ENCODE measurements at places on chromosomes 12 and 14. TPM values are rescaled to one million over a fixed set of nuclear protein-coding genes. Genes with fewer than 3 reads are reported as not detected.

Gene FKBP11
- 29.5 TPM for total RNA-seq

Gene KLHL28
- total RNA-seq, result 9.9 TPM

Gene NRXN3
- total RNA-seq, result 1.6 TPM

Gene RNF212B
- not detected for total RNA-seq

All from GM23338 (cell line).